Endothelial cell of umbilical vein (primary cell): ENCODE measurements at places on chromosomes 2 and 18.

DNA sequence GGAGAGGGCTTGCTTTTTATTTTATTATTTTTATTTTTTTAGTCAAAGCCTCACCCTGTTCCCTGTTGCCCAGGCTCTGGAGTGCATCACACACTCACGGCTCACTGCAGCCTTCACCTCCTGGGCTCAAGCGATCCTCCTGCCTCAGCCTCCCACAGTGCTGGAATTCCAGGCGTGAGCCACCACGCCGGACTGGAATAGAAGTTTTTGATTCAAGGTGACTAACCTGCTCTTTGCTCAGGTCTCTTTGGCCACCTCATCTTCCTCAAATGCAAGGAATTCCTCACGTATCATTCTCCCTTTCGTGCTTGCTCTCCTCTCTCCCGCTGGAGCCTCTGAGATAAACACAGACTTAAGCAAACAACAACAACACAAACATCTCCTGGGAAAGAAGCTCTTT lies 636.8 kb downstream of the ADCYAP1 start:
- DNase-seq, result no peak
- H3K36me3 ChIP-seq, result no peaks in the 10 kb centered on the region
- H3K27me3 ChIP-seq, result no peaks in the 10 kb centered on the region
- no peak overlapping the region for H3K27ac ChIP-seq
- H3K4me3 ChIP-seq, result no peak overlapping the region

DNA sequence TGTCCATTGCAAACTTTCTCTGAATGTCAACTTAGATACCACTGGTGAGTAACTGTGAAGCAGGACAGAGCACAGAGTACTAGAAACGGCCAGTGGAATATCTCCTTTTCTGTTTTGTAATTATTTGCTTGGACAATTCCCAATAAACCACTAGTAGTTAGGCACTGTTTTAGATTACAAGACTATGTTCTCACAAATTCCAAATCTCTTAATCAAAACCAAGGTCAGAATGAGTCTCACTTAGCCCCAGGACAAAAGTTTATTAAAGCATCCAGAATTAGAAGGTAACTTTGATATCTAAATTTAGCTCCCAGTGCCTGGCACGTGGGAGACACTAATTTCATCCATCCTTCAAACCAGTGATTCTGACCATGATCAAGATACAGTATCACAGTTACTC lies 89.0 kb downstream of the ZNF521 start:
- no peak overlapping the region for H3K27ac ChIP-seq
- peaks cover 3% of the 10 kb centered on the region for H3K4me1 ChIP-seq
- H3K4me3 ChIP-seq, result no peak overlapping the region
- peaks cover 6% of the 10 kb centered on the region for H3K36me3 ChIP-seq
- no peak for DNase-seq

GRCh38 chr2:5725794-5726463 lies 33.7 kb downstream of the SOX11 start:
- no peaks in the 10 kb centered on the region for H3K27me3 ChIP-seq
- H3K4me1 ChIP-seq, result no peaks in the 10 kb centered on the region
- H3K27ac ChIP-seq, result no peak overlapping the region
- H3K4me3 ChIP-seq, result no peak overlapping the region
- no peaks in the 10 kb centered on the region for H3K36me3 ChIP-seq

GRCh38 chr2:156703642-156704041 lies 267.5 kb downstream of the GPD2 start:
- H3K27ac ChIP-seq, result no peak overlapping the region
- H3K27me3 ChIP-seq, result no peaks in the 10 kb centered on the region
- no peaks in the 10 kb centered on the region for H3K36me3 ChIP-seq
- H3K4me3 ChIP-seq, result no peak overlapping the region
- DNase-seq, result no peak
- no peaks in the 10 kb centered on the region for H3K4me1 ChIP-seq

DNA sequence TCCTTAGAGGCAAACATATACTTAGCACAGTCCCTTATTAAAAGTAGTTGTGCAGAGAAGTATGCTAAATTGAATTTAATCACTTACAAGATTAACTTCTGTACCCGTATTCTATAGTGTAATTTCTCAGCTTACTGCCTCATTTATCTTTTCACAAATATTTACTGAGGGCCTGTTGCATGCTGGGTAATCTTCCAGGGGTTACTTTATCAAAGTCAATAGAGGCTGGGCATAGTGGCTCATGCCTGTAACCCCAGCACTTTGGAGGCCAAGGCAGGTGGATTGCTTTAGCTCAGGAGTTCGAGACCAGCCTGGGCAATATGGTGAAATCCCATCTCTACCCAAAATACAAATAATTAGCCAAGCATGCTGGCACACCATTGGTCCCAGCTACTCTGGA lies 111.7 kb upstream of the RAB27B start:
- H3K4me3 ChIP-seq, result no peak overlapping the region
- H3K27me3 ChIP-seq, result no peaks in the 10 kb centered on the region
- no peak for DNase-seq

DNA sequence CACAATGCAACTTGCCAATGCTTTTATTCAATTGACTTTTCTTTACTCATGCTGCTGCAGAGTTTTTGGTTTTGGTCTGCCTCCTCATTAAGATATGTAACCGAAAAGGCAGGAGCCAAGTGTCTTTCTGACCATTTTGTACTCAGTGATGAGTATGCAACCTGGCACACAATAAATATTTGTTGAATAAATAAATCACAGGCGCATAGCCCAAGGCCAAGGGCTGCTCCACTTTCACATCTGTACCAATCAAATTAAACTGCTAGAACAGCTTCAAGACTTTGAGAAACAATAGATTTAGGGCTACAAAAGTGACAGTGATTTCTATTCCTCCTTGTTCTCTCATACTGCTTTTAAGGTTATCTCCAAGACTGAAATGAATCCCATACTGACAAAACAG lies 828.2 kb downstream of the RNF144A start:
- H3K27me3 ChIP-seq, result no peaks in the 10 kb centered on the region
- DNase-seq, result no peak
- H3K27ac ChIP-seq, result no peak overlapping the region

DNA sequence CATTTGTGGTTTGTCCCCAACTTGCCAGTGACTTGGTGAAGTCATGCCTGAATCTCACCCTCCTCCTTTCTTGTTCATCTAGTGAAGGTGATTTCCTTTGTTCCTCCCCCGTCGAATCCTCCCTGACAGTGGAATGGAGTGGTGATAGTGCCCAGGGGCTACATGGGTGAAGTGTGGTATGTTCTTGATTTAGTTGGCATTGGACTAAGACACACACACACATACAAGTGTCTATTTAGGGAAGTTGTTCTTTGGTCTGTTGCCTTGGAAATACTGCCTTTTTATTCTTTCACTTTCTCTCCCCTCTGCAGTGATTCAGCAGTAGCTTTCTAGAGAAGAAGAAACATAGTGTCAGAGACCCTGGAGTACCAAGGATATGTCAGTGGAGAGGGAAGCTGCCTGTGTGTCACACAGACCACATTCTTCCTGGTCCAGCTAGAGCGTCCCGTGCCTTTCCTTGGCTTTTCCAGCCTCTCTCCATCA lies 10.9 kb downstream of the INPP4A start:
- DNase-seq, result no peak
- H3K27me3 ChIP-seq, result no peaks in the 10 kb centered on the region
- no peak overlapping the region for H3K27ac ChIP-seq

GRCh38 chr2:73080321-73081131 lies 9.0 kb upstream of the SFXN5 start:
- DNase-seq, result no peak
- H3K4me3 ChIP-seq, result no peak overlapping the region
- no peak overlapping the region for H3K27ac ChIP-seq
- H3K36me3 ChIP-seq, result peaks cover 21% of the 10 kb centered on the region
- peaks cover 20% of the 10 kb centered on the region for H3K4me1 ChIP-seq

- peaks cover 5% of the 10 kb centered on the region for H3K4me1 ChIP-seq
- peak; percentile 30 for DNase-seq
- H3K27me3 ChIP-seq, result no peaks in the 10 kb centered on the region
- no peak overlapping the region for H3K27ac ChIP-seq
- no peaks in the 10 kb centered on the region for H3K36me3 ChIP-seq
- H3K4me3 ChIP-seq, result no peak overlapping the region
These were observed 16.9 kb downstream of the LDLRAD4 start for GRCh38 chr18:13235421-13235831.
